ENCODE measurements at places on chromosomes 2 and 18.

GRCh38 chr2:120403261-120403660, 57.3 kb downstream of the INHBB start:
- no peak overlapping the region for H3K4me3 ChIP-seq
- H3K27me3 ChIP-seq, result no peaks in the 10 kb centered on the region
- H3K27ac ChIP-seq, result no peak overlapping the region
- no peak for DNase-seq

DNA sequence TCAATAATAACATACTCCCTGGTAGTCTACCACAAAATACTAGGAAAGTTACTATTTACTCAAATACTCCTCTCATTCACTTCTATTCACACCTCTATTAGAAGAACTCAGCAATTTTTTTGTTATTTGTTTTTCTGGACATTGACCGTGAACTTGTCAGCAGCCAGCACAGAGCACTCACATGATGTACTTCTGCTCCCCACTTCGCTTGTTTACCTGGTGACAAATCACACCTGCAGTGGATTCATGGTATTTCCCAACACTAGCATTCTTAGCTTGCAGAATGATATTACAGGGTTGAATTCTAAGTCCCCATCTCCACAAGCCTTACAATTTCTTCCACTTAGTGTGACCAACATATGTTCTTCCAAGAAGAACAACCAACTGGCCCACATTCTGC, 238.2 kb downstream of the SATB2 start:
- H3K4me1 ChIP-seq, result no peaks in the 10 kb centered on the region
- no peak for DNase-seq
- H3K4me3 ChIP-seq, result no peak overlapping the region
- H3K36me3 ChIP-seq, result no peaks in the 10 kb centered on the region
- H3K27me3 ChIP-seq, result no peaks in the 10 kb centered on the region

DNA sequence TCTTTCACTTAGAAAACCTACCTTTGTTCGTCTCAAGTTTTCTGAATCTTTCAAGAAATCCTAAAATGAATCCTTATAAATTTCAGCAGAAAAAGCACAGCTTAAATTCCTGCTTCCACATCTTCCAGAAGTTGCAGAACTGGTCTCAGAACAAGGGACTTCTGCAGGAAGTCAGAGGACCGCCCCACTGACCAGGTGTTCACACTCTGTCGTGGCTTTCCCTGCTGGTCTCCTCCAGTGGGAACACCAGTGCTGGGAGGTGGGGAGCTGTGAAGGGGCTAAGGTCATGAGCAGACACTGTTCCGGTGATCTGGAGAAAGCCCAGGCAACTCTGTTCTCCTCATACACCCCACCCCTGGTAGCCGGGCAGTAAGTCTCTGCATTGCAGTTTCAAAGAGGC, 3.5 kb downstream of the FAM110C start:
- no peak overlapping the region for H3K27ac ChIP-seq
- DNase-seq, result no peak
- peaks cover 10% of the 10 kb centered on the region for H3K4me1 ChIP-seq
- no peaks in the 10 kb centered on the region for H3K36me3 ChIP-seq
- peaks cover 10% of the 10 kb centered on the region for H3K27me3 ChIP-seq

GRCh38 chr2:31222071-31222470, 4.8 kb upstream of the CAPN14 start:
- DNase-seq, result no peak
- H3K4me3 ChIP-seq, result no peak overlapping the region
- no peaks in the 10 kb centered on the region for H3K4me1 ChIP-seq
- H3K27ac ChIP-seq, result no peak overlapping the region
- no peaks in the 10 kb centered on the region for H3K36me3 ChIP-seq

GRCh38 chr2:134248913-134249312, 5.0 kb upstream of the MGAT5 start:
- H3K36me3 ChIP-seq, result no peaks in the 10 kb centered on the region
- H3K27me3 ChIP-seq, result no peaks in the 10 kb centered on the region
- H3K4me3 ChIP-seq, result no peak overlapping the region
- H3K27ac ChIP-seq, result no peak overlapping the region

GRCh38 chr2:155363349-155363888, 664.9 kb downstream of the KCNJ3 start:
- DNase-seq, result no peak
- no peaks in the 10 kb centered on the region for H3K36me3 ChIP-seq
- no peak overlapping the region for H3K4me3 ChIP-seq

- H3K4me3 ChIP-seq, result no peak overlapping the region
- H3K27ac ChIP-seq, result no peak overlapping the region
- no peak for DNase-seq
- no peaks in the 10 kb centered on the region for H3K36me3 ChIP-seq
Measured at GRCh38 chr2:226355600-226355999, 444.0 kb downstream of the IRS1 start.
